ENCODE measurements at places on chromosomes 7 and 10.
A peak's percentile ranks its signal among the peaks of the same experiment; 100 is the strongest.

DNA sequence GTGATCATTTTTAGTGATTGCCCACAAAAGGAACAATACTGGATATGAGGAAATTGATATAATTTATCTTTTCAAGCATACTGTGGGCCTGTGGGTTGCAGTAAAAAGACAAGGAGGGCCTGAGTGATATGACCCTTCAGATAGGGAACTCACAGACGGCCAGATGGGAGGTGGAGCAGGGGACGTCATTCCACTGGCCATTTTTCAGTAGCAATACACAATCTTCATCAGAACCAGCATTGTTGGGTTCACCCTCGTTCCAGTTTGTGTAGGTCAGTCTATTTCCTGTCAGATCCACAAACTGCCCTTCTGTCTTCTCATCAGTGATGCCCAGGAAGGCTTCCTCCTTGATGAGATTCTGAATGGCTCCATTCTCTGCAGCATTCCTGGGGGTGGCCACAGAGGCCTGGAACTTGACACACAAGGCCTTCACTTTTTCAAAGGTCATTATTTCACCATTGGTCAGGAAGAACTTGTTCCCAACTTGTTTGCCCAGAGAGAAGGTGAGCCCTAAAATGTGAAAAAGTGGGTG lies 4.5 kb downstream of the MBL2 start:
- DNase-seq, result no peak

GRCh38 chr10:78779339-78779955 lies 289.3 kb upstream of the ZMIZ1 start:
- no peak for DNase-seq

- peak; percentile 89 for DNase-seq
Measured at GRCh38 chr10:101031796-101032636, 982 bp downstream of the SFXN3 start.

DNA sequence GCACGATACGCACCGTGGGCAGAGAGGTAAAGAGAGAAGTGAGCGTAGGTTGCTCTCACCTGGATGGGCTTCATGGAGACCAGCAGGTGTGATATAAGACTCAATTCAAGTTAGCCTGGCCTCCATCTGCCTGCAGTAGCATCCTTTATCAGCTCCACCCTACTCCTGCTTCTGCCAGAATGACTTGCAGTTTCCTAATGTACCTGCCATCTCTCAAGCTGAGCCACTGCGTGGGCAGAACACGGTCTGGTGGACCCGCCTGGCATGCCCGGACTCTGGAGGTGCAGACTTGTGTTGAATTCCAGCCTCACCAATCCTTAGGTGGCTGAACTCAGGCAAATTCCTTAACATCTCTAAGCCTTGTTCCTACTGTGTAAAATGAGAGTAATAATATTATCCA lies 64.3 kb downstream of the STEAP1B start:
- no peak for DNase-seq

GRCh38 chr7:43870316-43870715 lies 999 bp upstream of the MRPS24 start:
- DNase-seq, result no peak

- no peak for DNase-seq
Measured at GRCh38 chr10:209357-209756, 74.1 kb downstream of the ZMYND11 start.

DNA sequence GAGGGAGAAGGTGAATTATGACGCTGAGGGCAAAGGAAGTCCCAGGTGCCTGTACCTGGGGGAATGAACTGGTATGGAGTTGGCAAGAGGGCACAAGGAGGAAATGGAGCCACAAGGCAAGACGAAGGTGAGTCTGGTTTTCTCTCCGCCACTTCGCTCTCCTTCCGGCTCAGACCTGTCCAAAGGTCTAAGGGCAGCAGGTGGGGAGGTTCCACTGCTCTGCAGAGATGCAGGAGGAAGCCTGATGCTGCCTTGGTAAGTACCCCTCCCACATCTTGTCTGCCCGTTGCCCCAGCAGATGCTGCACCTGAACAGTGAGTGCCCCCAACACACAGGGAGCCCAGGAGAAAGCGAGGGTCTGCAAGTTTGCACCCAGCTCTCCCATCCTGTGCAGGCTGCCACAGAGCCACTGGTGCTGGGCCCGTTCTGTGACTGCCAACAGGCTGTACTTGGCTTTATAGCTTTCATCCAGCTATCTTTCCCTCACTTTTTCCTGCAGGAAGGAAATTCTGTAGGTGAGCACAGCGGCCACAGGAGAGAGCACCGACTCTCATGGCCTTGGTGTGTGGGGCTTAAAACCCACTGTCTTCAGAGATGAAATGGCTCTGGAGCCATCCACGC lies 235.2 kb downstream of the COBL start:
- no peak for DNase-seq

DNA sequence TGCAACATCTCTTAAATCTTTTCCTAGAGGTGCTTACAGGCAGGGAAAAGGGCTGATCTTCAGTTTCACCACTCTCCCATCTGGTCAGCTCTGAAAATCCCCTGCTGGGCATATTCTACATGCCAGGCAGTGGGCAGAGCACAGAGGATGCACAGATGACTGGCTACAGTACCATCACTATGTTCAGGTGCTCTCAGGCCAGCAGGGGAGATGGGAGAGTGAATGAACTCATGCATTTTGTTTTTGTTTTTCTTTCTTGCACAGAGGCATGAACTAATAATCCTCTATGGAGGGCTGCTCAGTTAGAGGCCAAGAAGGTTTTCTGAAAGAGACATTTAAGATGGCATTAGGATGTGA lies 19.3 kb downstream of the ELMO1 start:
- DNase-seq, result no peak

GRCh38 chr10:58143944-58144343 lies 123.8 kb downstream of the IPMK start:
- no peak for DNase-seq

- no peak for DNase-seq
Measured at GRCh38 chr10:77261146-77261545, 376.5 kb downstream of the KCNMA1 start.

- DNase-seq, result no peak
Measured at GRCh38 chr7:19305698-19306097, 160.5 kb upstream of the FERD3L start.

GRCh38 chr7:66055321-66055956 lies 20.2 kb upstream of the ASL start:
- no peak for DNase-seq

DNA sequence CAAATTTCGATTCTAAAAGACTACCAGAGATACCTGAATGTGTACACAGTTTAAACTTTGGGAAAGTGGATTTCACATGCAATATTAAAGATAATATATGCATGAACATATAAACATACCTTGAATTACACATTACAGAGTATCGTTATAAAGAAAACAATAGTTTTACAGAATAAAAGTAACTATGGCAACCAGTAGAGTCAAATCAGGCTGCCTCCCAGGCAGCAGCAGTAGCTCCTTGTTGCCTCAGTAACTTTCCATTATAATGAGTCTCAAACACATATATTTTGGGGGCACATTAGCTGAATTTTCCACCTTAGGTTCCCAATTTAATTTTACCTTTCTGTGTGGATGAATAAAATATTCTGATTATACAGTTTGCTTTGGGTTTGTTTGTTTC lies 164.4 kb upstream of the FEZF1 start:
- no peak for DNase-seq

GRCh38 chr10:2759233-2759632 lies 308.1 kb upstream of the PFKP start:
- DNase-seq, result no peak

DNA sequence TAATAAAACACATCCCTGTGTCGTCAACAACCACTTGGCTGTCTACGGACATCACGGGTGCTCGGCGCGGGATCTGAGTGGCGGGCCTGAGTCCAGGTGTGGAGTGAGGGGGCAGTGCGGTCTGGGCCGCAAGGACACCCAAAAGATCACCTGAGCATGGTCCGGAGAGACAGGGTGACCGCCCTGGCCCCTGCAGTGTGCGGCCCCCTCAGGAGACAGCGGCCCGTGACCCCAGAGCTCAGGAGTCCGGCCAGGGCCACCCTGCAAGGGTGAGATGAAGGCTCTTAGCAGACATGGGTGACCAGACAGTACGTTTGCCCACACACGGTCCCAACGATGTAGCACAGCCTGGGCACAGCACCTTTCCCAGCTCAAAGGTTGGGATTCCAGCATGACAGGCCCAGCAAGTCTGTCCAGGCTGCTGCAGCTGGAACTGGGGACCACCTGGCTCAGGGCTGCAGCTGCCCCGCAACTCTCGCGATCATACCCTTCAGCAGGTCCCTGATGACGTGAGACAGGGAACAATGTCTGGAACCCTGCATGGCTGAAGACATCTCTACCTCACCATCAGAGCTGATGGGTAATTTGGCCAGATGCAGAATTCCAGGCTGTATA lies 237.8 kb downstream of the ELFN1 start:
- no peak for DNase-seq

DNA sequence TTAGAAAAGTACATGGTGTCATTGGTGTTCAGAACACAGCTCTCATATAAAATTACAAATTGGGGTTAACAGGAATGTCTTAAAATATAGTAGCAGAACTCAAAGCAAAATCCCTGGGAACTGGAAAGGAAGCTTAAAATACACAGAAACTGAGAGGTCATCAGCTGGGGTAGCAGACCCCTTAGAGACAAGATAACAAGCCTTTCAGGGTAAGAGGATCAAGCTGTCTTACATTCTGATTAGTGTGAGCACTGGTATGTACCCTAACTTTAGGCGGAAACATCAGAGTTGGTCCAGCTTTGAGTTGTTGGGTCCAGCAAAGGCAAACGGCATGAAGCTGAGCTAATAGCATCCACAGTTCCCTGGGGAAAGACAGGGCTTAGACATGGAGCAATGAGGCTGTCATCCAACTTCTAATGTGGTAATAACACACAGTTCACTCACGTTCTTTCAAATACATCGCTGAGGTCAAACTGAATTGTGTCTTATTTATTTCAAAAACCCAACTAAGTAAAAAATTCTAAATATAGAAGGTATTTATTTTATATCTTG lies 32.6 kb downstream of the ARHGAP21 start:
- no peak for DNase-seq

DNA sequence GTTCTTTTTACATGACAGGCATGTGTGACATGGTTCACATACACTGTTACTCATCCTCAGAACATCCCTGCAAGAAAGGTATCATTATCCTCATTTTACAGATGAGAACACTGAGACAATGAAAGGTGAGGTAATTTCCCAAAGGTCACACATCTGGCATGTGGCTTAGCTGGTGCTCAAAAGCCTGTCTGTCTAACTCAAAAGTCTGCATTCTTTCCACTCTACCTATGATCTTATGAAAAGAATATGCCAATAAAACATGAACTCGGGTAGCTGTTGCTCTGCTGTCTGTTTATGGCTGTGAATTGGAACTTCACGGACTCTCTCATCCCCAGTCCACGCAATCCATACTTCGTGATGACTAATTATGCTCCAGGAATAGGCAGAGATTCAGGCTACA lies 79.0 kb upstream of the ODAD2 start:
- no peak for DNase-seq

- DNase-seq, result no peak
Measured at GRCh38 chr10:123621492-123621891, 44.7 kb upstream of the GPR26 start.

DNA sequence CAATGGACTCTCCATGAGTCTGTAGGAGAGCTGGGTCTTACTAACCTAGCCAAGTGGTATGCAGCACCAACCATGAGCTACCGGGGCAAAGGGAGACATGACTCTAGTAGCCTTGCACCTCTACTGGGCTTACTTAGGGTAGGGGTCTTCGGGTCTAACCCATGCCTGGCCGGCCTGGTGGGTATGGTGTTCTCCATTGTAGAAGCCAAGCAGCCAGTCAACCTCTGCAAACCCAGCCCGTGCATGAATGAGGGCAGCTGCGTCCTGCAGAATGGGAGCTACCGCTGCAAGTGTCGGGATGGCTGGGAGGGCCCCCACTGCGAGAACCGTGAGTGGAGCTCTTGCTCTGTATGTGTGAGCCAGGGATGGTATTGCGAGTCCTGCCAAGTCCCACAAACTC lies 51.0 kb downstream of the VWA2 start:
- DNase-seq, result no peak

DNA sequence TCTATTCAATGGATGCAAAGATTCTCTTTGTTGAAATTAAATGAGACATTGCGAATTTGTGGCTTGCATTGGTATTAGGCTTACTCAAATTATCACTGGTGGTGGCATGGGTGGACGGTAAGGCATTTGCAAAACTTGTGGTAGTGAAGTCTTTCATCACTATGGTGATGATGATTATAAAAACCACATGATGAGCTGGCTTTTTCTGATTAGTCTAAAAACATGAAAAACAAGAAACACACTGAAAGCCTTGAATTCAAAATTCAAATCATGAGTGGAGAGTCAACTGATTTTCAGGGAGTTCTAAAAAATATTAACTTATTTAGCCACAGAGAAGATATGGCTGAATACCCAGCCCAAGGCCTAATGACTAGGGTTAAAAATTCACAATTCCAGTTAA lies 99.8 kb upstream of the HGF start:
- no peak for DNase-seq

GRCh38 chr10:12636571-12636970 lies 287.2 kb downstream of the CAMK1D start:
- no peak for DNase-seq

GRCh38 chr10:110774069-110775019 lies 97.4 kb upstream of the PDCD4 start:
- no peak for DNase-seq

- no peak for DNase-seq
Measured at GRCh38 chr7:134188311-134188710, 61.2 kb downstream of the LRGUK start.

GRCh38 chr10:13272164-13272571 lies 27.7 kb downstream of the PHYH start:
- DNase-seq, result no peak

DNA sequence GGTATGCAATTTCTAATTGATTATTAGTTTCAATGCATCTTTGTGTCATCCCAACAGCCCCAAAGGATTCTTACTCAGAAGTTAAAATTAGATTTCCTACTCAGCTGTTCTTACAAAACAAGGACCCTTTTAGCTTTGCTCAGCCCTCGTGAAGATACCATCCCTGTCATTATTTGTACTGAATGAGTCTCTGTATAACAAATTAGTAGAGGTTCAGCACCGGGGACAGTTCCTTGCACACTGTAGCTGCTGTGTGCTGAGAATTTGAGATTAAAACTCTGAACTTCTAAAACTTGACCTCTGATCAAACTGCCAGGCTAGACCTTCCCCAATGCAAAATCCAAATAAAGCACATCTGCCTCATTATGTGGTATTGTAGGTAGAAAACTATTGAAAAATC lies 299.1 kb downstream of the LHFPL3 start:
- no peak for DNase-seq

- DNase-seq, result no peak
Measured at GRCh38 chr10:49300140-49300974, 1.4 kb downstream of the C10orf71 start.

GRCh38 chr10:33703501-33704213 lies 369.2 kb upstream of the NRP1 start:
- DNase-seq, result no peak

- DNase-seq, result no peak
Measured at GRCh38 chr10:48976196-48976595, 36.6 kb upstream of the LRRC18 start.

- no peak for DNase-seq
Measured at GRCh38 chr10:14751921-14752320, 22.8 kb downstream of the FAM107B start.

DNA sequence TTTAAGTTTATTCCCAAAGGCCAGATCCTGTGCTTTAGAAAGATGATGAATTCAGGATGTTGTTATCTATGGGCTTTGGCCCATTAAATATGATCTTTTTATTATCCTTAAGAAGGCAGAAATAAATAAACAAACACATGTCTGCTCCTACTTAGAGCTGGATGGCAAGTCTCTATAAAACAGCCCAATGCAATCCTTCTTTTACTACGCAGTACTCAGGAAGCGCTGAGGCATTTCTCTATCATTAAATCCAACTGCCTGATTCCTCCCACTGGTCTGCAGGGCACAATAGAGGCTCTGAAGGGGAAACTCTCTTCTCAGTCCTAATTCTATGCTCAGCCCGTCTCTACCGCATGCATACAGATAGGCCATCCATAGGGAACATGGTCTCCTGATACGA lies 144.5 kb upstream of the TMEM72 start:
- DNase-seq, result no peak
